ENCODE measurements at places on chromosomes 16 and 17.

- no peak for DNase-seq
These were observed 172.0 kb downstream of the CDK5R1 start for GRCh38 chr17:32658470-32659418.

DNA sequence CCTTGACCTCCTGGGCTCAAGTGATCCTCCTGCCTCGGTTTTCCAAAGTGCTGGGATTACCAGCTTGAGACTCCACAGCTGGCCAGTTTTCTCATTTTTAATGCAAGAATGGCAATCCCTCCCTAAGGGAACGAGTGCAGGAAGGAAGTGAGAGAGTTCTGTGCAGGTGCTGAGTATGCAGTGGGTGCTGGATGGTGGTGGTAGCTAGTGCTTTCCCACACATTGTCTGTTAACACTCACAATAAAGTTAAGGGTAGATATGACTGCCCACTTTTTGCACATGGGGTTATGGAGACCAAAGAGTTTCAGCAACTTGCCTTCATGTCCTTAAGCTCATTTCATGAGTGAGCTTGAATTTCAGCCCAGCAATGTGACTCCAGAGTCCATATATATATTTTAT lies 18.5 kb downstream of the RGS9 start:
- DNase-seq: no peak

- DNase-seq: no peak
These were observed 45.2 kb downstream of the CMTM3 start for GRCh38 chr16:66649636-66650205.

- DNase-seq: no peak
These were observed 19.2 kb upstream of the MTSS2 start for GRCh38 chr16:70705056-70705455.

DNA sequence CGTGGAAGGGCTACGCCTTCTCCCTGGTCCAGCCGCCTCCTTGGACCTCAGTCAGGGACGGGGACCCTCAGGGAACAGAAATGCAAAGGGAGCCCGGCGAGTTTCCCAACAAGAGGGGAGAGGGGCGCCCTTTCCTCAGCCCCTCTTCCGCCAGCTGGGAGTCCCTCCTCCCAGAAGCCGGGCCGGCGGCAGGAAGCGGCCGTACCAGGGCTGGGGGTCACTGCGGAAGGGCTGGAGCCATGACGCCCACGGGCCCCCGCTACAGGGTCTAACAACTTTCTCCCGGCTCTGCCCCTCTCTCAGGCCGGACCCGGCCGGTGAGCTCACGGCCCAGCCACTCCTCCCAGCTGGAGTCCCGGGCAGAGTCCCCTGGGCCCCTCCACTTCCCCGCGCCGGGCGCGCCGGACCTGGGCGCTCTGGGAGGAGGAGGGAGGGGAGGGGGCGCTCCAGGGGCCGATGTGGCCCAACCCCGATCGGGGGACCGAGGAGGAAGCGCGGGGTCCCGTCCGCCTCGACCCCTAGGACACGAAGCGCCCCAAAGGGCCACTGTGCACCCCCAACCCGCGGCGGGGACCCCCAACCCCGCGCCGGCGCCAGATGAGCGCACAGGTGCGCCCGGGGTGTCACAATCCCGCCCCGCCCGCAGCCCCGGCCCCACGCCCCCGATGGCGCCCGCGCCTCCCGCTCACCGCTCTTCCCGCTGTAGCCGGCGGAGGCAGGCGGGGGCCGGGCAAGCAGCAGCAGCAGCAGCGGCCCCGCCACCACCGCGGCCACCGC lies 578 bp downstream of the PGAP6 start:
- DNase-seq: no peak

DNA sequence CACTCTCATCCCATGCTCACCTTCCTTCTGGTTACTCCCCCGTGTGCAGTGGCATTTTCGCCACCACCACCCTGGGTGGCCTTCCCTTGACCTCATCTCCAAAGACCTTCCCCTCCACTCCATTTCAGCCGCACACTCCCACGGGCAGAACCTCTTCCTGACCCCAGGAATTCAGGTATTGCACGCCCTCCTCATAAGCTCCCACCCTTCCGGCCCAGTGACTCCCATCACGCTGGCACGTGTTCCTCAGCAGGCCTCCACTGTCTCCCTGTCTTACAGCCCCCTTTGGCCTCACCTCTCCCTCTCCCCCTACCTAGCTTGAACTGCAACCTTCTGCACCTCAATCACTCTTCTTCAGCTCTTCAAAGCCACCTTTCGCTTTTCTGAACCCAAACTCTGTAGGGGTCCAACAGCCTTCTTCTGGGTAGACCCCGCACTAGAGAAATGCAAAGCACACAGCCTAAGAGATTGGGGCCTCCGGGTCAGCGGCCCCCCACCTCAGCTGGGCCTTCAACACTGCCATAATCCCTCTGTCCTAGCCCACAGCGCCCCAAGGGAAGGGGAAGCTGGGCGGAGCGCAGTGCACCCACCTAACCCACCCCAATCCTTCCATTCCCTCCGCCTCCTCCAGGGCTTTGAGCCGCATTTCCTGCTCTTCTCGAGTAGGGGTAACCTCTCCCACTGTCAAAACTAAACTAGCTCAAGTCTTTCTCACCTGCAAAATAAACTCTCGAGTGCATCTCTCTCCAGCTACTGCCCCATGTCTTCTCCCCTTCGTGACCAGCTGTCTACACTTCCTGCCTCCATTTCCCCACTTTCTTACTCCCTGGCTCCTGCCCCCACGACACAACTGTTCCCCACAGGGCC lies 1.7 kb upstream of the TMEM97 start:
- DNase-seq: no peak

DNA sequence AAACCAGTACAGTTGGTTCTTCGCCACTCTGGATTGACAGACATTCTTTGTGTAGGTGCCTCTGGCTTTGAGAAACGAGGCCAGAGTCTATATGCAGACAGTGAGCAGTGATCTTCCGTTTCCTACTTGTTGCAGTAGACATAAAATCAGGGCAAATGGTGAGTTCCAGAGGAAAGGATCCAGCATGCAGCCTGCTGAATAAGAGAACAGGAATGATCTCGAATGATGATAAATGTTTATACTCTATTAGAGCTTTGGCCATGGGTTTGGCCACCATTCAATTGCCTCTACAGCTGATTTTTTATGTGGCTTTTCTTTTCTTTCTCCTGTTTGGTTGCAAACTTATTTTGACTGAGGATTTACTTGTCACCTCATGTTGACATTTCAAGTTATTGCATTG lies 286.7 kb downstream of the IRX3 start:
- no peak for DNase-seq

GRCh38 chr17:19727501-19728078 lies 11.2 kb upstream of the SLC47A2 start:
- peak; percentile 82 for DNase-seq

DNA sequence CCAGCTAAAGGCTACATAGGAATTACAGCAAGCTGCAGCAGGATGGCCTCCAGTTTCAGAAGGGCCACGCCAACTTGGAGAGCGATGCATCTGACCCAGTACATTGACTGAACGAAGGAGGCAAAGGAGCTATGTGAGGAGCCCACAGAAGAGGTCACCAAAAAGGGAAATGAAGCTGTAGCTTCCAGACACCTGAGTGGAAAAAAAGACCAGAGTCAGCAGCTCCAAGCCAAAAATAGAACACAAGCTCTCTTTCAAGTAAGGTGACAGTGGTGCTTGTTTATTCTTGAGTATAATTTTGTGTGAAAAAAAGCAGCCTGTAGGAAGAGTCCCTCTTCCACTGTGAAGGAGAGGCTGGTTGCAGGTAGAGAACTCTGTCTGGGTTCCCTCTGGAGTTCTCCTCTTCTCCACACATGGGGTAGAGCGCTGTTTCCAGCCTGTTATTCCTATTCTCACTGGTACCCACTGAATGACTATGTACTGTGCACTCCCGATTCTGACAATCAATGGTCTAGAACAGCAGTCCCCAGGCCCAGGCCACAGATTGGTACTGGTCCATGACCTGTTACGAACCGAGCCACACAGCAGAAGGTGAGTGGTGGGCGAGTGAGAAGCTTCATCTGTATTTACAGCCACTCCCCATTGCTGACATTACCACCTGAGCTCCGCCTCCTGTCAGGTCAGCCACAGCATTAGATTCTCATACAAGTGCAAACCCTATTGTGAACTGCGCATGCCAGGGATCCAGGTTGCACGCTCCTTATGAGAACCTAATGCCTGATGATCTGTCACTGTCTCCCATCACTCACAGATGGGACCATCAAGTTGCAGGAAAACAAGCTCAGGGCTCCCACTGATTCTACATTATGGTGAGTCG lies 15.1 kb downstream of the CCL4 start:
- no peak for DNase-seq

GRCh38 chr16:75614066-75614897 lies 8.8 kb downstream of the ADAT1 start:
- no peak for DNase-seq

DNA sequence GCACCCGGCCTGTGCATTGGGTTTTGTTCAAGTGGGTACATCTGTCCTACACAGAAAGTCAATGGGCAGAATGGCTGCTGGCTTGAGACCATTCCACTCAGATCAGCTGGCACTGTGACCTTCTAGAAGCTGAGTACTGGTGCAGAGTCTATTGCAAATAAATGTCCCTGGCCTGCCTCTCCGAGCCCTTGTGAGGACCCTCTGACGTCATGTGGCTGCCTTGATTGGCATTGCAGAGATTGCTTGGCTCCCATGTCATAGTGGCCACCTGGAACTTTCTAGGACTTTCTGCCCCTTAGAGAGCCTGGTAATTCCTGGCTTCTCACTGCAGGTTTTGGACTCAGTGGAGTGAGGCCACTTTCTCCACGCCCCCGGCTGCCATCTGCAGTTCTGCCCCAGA lies 211.3 kb downstream of the ENGASE start:
- DNase-seq: no peak

DNA sequence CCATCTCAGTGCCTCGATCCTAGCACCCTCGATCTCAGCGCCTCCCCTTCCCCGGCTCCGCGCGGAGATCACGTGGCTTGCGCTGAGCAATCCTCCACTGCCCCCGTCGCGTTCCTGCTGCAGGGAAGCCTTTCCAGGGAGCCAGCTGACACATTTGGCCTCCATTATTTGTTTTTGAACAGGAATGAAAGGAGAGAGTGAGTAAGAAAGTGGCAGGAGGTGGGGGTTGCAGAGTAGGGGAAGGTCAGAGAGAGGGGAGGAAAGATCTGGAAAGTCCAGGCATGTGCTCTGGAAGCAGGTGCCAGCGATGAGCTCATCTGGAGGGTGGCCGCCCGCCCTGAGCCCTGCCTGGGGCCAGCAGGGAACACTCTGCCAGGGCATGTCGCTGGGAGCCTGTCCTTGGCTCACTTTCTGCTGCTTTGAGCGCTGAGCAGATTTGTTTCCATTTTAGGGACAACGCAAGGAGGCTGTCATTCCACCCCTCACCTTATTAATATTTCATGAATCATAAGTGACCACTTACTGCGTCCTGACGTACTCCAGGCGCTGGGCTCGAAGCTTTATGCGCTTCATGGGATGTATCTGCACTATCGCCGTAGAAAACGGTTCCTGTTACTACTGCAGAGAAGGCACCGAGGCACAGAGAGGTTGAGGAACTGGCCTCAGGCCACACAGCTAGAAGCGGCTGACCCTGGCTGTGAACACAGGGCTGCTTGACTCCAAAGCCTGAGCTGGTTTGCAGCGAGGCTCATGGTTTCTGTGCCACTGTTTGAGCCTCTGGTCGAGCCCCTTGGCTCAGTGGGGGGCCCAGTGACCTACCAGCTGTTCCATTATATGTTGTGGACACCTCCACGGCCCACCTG lies 283.1 kb downstream of the SEC14L1 start:
- DNase-seq: peak; percentile 94

- DNase-seq: no peak
These were observed 702.0 kb downstream of the KCNJ2 start for GRCh38 chr17:70871180-70871818.

GRCh38 chr16:85506635-85506911 lies 106.5 kb upstream of the GSE1 start:
- no peak for DNase-seq

- DNase-seq: no peak
These were observed 1.6 kb downstream of the OSGIN1 start for GRCh38 chr16:83954577-83955016.

GRCh38 chr16:81006211-81006812 lies 373 bp downstream of the CMC2 start:
- peak; percentile 84 for DNase-seq

DNA sequence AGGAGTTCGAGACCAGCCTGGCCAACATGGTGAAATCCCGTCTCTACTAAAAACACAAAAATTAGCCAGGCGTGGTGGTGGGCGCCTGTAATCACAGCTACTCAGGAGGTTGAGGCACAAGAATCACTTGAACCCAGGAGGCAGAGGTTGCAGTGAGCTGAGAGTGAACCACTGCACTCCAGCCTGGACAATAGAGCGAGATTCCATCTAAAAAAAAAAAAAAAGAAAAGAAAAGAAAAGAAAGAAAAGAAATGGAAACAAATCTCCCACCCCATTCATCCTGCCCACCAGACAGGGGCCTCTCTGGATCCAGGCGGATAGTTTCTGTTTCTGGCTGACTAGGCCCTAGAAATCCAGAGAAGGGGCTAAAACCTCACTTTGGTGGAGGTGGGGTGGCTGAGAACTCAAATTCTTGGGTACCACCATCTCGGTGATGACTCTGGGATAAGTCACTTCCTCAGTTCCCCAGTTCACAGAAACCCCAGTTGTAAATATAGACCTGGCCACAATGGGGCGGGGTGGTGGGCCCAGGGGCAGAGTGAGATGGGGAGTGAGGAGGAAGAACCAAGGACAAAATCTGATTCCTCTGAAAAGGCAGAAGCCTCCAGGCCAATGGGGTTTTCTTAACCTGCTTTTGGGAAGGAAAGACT lies 22.2 kb downstream of the SOCS1 start:
- no peak for DNase-seq

GRCh38 chr17:45395569-45396415 lies 36.9 kb downstream of the ARHGAP27 start:
- DNase-seq: no peak

DNA sequence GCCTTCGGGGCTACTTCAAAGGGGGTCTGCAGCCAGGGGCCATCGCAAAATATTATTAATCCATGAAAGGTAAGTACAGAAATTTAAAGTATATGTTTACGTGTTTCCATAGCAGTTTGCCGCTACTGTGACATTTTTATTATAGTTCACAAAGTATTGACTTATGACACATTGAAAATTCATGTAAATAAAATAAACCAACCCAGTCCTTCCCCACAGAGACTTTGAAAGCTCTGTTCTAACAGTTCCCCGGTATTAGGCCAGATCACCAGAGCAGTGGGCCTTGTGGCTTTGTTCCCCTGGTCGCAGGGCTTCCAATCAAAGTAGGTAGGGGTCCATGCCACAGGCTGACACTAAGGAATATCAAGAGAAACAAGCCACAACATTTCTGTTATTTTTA lies 13.9 kb downstream of the KIAA0753 start:
- no peak for DNase-seq

DNA sequence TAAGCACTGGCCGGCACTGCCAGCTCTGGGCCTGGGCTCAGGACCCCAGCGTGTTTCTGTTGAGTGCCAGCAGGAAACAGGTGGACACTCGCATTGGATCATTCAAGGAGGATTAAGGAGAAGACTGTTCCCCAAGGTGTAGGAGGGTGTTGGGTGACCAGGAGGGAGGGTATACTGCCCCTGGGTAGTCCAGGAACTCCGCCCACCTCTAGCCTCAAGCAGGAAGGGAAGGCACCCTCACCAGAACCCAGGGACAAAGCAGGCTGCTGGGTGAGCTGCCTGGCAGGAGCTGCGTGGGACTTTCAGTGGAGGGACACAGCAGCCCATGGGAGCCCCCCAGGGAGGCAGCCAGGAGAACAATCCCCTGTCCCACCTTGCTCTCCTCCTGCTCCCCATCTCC lies 7.7 kb upstream of the RAB37 start:
- DNase-seq: no peak
